ENCODE measurements at places on chromosomes 2 and 18.

GRCh38 chr2:164737612-164738081 lies 104.0 kb downstream of the COBLL1 start:
- DNase-seq: peak; percentile 63
- H3K27ac ChIP-seq: peak overlapping the region; percentile 26
- peaks cover 68% of the 10 kb centered on the region for H3K4me1 ChIP-seq
- no peaks in the 10 kb centered on the region for H3K27me3 ChIP-seq
- peaks cover 5% of the 10 kb centered on the region for H3K36me3 ChIP-seq
- no peak overlapping the region for H3K4me3 ChIP-seq

GRCh38 chr18:4547126-4547525 lies 92.0 kb upstream of the DLGAP1 start:
- H3K27me3 ChIP-seq: no peaks in the 10 kb centered on the region
- no peaks in the 10 kb centered on the region for H3K36me3 ChIP-seq
- H3K27ac ChIP-seq: no peak overlapping the region
- H3K4me3 ChIP-seq: no peak overlapping the region
- peaks cover 10% of the 10 kb centered on the region for H3K4me1 ChIP-seq
- DNase-seq: no peak

DNA sequence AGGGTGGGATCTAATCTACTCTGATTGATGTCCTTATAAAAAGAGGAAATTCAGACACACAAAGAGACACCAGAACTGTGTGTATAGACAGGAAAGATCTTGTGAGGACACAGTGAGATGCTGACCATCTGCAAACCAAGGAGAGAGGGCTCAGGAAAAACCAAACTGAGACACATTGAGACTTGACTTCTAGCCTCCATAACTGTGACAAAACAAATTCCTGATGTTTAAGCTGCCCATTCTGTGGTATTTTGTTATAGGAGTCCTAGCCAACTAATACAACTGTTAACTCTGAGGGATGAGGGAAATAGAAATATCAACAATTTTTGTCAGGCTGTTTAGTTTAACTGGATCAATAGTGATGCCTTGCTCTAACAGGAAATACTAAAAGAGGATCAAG lies 93.4 kb upstream of the COL3A1 start:
- no peaks in the 10 kb centered on the region for H3K36me3 ChIP-seq
- no peak overlapping the region for H3K27ac ChIP-seq
- no peaks in the 10 kb centered on the region for H3K27me3 ChIP-seq

DNA sequence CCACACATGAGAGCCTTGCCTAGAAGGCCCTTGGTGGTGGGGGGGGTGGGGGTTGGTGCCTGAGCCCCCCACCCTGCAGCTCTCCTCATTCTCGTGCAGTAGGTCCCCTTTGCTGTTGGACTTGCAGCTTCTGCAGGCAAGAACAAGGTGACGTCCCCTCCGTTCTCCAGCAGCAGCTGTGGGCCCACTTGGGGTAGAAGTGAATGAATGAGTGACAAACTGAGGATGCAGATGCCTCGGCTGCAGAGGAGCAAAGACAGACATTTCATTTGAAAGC lies 88.6 kb upstream of the CTDP1 start:
- no peak for DNase-seq
- no peaks in the 10 kb centered on the region for H3K36me3 ChIP-seq
- H3K4me1 ChIP-seq: no peaks in the 10 kb centered on the region
- no peak overlapping the region for H3K27ac ChIP-seq
- peaks cover 46% of the 10 kb centered on the region for H3K27me3 ChIP-seq

DNA sequence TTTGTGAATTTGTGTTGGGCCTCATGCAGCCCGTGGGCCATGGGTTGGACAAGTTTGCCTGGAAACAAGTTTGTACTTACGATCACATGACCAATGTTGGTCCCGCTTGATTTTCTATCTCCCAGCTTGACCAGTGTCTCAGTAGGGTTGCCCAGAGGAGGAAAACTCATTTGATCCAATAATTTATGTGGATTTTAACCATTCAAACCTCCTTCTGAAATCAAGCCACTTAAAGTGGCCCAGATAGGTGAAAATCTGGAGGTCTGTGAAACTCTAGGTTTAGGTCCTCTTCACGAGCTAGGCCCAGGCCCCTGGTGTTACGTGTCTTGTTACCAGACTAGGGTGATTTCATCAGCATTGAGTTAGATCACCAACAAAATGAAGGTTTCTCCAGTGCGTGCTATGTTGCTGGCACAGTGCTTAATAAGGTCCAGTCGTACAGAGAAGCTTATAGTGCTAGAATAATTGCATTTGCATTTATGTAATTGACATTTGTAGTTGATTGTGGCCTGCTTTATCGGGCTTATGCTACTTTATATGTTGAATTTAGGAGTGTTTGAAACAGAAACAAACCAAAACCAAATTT lies 4.4 kb downstream of the ACTR2 start:
- no peaks in the 10 kb centered on the region for H3K4me1 ChIP-seq
- H3K27ac ChIP-seq: no peak overlapping the region
- DNase-seq: no peak
- peak overlapping the region; percentile 19 for H3K4me3 ChIP-seq
- no peaks in the 10 kb centered on the region for H3K27me3 ChIP-seq

DNA sequence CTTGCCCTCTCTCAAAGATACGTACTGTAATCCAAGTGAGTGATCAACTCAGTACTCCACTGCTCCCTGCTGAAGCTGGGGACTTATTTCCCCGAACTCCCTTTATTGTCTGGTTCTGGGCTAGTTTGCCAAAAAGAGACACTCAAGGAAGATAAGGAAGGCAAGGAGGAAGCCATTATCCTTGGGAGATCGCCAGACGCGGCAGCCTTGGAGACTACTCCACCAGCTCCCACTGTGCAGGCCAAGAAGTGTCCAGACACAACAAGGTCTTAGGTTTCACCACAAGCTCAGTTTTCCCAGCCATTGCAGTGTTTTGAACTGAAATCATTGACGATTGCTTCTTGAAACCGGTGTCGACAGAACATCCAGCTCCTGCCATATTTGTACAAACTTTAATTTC lies 439.6 kb upstream of the UBE2E3 start:
- H3K4me3 ChIP-seq: no peak overlapping the region
- no peak for DNase-seq
- H3K4me1 ChIP-seq: peaks cover 11% of the 10 kb centered on the region
- no peaks in the 10 kb centered on the region for H3K36me3 ChIP-seq

DNA sequence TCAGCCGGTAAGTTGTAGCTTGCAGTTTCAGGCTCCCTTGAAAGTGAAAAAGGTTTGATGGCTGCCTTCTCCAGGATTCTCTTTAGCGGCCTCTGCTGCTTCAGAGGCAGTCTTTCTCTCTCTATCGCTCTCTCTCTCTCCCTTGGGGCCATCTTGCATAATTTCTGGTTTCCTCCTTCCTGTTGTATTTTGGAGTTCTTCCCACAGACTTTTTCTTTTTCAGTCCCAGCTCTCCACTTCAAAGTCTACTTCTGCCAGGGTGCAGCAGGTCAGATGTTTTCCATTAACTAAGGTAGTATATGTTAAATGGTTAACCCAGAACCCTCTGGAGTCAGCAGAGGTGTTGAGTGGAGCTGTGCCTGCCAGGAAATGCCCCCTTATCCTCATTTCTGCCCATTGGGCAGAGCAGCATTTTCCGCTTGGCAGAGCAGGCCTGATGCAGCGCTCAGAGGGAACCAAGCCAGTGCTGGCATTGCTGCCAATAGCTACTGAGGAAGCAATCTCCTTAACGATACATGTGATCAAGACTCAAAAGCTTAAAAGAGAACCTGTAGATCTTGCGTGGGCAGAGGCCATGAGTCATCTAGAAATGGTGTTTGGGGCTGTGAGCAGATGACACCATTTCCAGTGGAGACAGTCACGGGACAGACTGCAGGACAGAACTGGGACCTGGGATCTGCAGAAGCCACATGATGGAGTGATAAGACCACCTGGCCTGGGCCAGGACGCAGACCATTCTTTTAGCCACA lies 20.8 kb downstream of the DBI start:
- peak overlapping the region; percentile 5 for H3K4me3 ChIP-seq
- H3K36me3 ChIP-seq: no peaks in the 10 kb centered on the region
- peaks cover 30% of the 10 kb centered on the region for H3K4me1 ChIP-seq
- peak overlapping the region; percentile 37 for H3K27ac ChIP-seq

DNA sequence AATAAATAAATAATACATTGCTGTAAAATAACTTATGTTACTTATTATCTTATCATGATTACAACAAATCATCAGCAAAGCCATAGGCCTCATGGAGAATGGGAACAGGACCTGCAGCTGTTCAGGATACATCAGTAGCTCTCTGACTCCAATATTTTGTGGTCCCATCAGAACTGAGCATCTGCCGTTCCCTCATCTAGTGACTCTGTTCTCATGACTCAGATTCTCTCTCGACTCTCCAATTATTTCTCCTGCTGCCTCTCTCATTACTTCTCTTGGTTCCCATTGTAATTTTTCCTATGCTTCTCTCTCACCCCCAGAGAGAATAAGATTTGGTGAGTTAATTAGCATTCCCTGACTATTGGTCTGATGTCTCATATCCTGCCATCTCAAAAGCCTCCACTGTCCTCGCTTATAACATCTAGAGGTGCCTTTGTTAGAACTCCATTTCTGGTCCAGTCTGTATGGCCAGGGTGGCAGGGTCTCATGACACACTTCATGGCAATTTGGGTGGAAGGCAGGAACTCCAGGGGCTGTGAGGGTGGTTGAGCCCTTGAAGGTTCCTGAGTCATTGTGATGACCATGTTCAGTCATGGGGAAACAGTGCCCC lies 78.0 kb upstream of the TANC1 start:
- H3K36me3 ChIP-seq: peaks cover 5% of the 10 kb centered on the region
- no peaks in the 10 kb centered on the region for H3K27me3 ChIP-seq
- DNase-seq: no peak

- no peaks in the 10 kb centered on the region for H3K27me3 ChIP-seq
- H3K4me1 ChIP-seq: no peaks in the 10 kb centered on the region
- no peak for DNase-seq
- H3K27ac ChIP-seq: no peak overlapping the region
Observed at GRCh38 chr2:241109210-241110088, 7.4 kb upstream of the MTERF4 start.

- no peak overlapping the region for H3K27ac ChIP-seq
- no peaks in the 10 kb centered on the region for H3K27me3 ChIP-seq
- no peaks in the 10 kb centered on the region for H3K36me3 ChIP-seq
- H3K4me1 ChIP-seq: no peaks in the 10 kb centered on the region
Observed at GRCh38 chr2:186725783-186726182, 31.9 kb downstream of the FAM171B start.

DNA sequence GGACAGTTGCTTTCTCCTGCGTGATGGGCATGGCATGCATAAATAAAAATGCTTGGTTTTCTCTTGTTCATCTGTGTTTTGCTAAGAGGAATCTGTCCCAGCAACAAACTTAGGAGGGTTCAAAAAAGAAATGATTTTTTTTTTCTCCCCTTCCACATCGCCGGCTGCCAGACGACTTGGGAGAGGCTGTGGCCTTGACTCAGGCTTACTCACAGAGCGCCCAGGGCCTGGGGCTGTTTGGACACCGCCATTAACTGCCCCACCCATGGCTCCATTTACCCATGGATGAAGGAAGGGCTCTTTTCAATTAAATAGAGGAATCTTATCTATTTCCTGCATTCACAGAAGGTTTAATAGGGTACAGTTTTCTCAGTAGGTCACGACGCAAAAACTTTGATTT lies 22.3 kb upstream of the SERPINB5 start:
- H3K27ac ChIP-seq: peak overlapping the region; percentile 23
- no peaks in the 10 kb centered on the region for H3K27me3 ChIP-seq
- H3K4me3 ChIP-seq: no peak overlapping the region
- H3K36me3 ChIP-seq: no peaks in the 10 kb centered on the region

- no peaks in the 10 kb centered on the region for H3K36me3 ChIP-seq
- no peak for DNase-seq
- H3K27ac ChIP-seq: no peak overlapping the region
- no peak overlapping the region for H3K4me3 ChIP-seq
Observed at GRCh38 chr2:16654833-16655444, 10.7 kb downstream of the CYRIA start.

GRCh38 chr2:2328848-2329247 lies 2.2 kb downstream of the MYT1L start:
- no peaks in the 10 kb centered on the region for H3K36me3 ChIP-seq
- no peak overlapping the region for H3K27ac ChIP-seq
- H3K4me3 ChIP-seq: no peak overlapping the region
- no peaks in the 10 kb centered on the region for H3K27me3 ChIP-seq

DNA sequence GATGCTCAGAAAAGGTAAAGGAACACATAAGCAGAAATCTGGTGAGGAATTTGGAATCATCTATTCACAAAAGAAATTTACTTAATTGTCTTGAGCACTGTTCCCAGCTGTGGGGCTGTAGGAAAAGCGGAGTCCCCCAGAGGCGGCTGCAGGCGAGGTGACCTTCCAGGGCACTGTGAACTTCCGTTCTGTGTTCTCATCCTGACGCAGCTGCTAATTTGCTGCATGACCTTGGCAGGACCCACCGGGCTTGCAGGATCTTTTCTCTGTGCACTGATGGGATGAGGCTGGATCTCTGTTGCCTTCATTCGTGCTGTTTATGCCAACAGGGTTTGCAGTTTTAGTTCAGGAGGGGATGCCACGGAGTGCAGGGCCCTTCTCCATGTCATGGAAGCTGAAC lies 301.9 kb upstream of the MYT1L start:
- H3K4me3 ChIP-seq: no peak overlapping the region
- H3K27ac ChIP-seq: no peak overlapping the region
- no peaks in the 10 kb centered on the region for H3K27me3 ChIP-seq
- H3K36me3 ChIP-seq: no peaks in the 10 kb centered on the region

DNA sequence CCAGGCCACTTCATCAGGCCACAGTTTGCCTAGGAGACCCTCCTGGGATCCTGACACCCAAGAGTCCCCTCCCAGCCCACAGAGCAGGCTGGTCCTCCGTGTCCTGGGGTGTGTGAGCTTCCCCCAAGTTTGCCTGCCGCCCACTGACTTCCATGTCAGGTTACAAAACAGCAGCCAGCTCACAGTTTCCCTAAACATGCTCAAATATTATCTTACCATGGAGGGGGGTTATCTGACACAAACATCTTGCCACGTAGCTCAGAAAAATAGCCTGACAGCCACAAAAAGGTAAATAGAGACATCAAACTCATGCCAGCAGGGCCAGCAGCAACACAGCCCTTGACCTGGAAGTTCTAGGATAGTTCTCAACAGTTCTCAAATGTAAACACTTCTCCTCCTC lies 346.5 kb downstream of the TNS1 start:
- peaks cover 20% of the 10 kb centered on the region for H3K27me3 ChIP-seq
- H3K4me1 ChIP-seq: peaks cover 18% of the 10 kb centered on the region
- no peaks in the 10 kb centered on the region for H3K36me3 ChIP-seq
- no peak overlapping the region for H3K4me3 ChIP-seq

- no peaks in the 10 kb centered on the region for H3K36me3 ChIP-seq
- H3K27ac ChIP-seq: no peak overlapping the region
- no peak overlapping the region for H3K4me3 ChIP-seq
- DNase-seq: no peak
Observed at GRCh38 chr2:85678377-85678776, 10.4 kb upstream of the SFTPB start.

GRCh38 chr2:240639566-240639965 lies 14.3 kb downstream of the GPR35 start:
- H3K27me3 ChIP-seq: peaks cover 64% of the 10 kb centered on the region
- no peak overlapping the region for H3K27ac ChIP-seq
- no peak for DNase-seq
- H3K4me1 ChIP-seq: no peaks in the 10 kb centered on the region
- no peak overlapping the region for H3K4me3 ChIP-seq

Measured in Calu3 (cell line).